ENCODE measurements at places on chromosomes 3 and 15.
A peak's percentile ranks its signal among the peaks of the same experiment; 100 is the strongest.

- DNase-seq, result no peak
Measured at GRCh38 chr3:140995881-140996280, 54.2 kb downstream of the SLC25A36 start.

GRCh38 chr3:141181196-141181595 is 50.4 kb upstream of the PXYLP1 start:
- no peak for DNase-seq

DNA sequence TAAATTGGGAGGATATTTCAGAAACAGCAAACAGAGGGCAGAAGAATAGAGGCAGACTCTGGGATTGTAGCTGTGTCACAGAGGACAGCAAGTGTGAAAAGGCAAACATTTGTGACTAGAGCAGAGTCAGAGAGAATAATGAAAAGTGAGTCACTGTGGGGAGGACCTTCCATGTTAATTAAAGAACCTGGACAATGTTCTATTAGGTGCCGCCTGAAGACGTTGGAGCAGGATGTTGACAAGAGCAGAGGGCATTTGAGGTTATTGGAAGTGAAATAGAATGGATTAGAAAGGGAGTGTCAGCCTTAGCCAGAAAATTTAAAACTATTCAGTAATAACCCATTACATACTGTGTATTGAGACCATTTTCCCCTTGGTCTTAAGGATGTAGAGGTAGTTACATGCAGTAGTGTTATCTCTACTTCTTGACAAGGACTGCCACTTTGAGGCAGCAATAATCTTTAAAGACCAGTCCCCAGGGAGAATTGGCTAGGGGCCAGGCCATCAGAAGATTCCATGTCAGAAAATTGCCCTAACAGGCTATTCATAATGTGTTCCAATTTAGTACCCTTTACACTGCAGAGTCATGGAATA is 5.8 kb downstream of the ACKR2 start:
- no peak for DNase-seq

DNA sequence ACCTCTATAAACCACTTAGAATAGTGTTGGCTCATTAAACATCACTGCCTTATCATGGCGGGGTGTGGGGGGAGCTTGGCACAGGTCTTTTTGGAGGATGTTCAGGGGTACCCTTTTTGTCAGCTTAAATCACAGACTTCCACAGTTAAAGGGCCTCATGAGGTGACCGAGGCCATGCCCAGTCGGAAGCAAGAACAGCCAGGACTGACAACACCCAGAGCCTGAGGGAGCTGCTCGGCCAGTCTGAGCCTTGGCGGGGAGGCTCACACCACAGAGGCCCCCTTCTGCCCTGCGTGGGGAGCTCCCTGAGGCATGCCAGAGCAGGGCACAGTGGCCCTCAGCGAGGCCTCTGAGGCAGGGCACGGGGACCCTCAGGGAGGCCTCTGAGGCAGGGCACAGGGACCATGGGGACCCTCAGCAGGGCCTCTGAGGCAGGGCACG is 49.5 kb downstream of the UMPS start:
- DNase-seq, result no peak

- DNase-seq, result no peak
Measured at GRCh38 chr3:195059006-195059350, 212.0 kb downstream of the XXYLT1 start.

GRCh38 chr15:28185148-28185895 is 86.2 kb upstream of the OCA2 start:
- DNase-seq, result no peak

- DNase-seq, result no peak
Measured at GRCh38 chr3:46356276-46356675, 2.4 kb downstream of the CCR2 start.

DNA sequence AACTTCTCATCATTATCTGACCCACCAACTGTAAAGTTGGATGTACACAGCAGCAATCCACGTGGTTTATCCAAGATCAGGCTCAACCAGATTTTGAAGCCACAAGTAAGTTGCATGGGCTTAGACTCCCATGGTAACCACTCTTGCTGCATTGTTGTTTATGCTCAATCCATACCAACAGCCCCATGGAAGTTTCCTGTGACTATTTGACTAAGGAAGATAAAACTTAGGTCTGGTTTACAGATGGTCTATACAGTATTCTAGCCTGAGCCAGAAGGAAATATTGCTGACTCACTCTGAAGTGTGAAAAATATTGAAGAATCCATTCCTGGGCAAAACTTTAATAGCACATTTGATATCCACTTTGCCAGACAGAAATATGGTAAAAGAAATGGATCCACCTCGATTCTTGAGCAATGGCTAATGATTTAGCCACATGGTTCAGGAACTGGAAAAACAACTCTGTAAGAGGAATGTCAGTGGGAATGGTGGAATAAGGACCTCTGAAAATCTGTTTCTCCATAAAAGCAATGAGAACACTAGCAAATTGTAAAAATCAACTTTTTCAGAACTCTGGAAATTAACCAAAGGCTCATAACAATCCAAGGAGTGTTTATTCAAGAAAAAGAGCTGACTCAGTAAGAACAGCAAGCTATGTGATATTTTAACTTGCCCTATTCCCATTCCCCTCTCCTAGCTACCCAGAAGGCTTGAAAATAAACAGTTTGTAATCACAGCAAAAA is 162.9 kb upstream of the STT3B start:
- no peak for DNase-seq

DNA sequence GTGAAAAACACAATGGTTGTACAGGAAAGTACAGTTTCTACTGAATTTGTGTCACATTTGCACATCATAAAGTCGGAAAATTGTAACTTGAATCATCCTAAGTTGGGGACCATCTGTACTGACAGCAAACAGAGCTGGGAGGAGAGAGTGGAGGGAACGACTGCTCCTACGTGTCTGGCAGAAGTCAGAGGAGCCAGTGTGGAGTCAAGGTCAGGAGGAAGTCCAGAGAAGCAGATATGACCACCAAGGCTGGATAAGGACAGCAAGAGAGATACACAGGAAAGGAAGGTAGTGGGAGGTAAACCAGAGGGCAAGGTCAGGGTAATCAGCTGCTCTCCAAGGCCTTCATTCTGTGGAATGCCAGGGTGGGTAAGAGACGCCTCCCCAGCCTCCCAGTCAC is 2.7 kb upstream of the CILP start:
- no peak for DNase-seq

GRCh38 chr3:81268526-81268925 is 492.9 kb downstream of the GBE1 start:
- DNase-seq, result no peak

DNA sequence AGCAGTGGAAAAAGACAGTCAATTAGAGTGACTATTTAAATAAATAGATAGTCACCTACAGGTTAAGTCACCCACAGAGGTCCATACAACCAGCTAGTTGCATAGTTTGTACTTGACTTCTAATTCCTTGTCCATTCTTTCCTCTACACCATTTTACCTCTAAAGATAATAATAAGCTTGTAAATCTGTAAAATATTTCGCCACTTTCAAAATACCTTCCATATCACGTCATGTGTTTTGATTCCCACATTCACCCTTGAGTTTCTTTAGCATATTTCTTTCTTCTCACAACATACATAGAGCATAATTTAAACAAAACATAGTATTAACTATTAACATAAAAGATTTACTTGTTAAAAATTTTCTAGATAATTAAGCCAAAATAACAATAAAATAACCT is 689.6 kb downstream of the MECOM start:
- no peak for DNase-seq

DNA sequence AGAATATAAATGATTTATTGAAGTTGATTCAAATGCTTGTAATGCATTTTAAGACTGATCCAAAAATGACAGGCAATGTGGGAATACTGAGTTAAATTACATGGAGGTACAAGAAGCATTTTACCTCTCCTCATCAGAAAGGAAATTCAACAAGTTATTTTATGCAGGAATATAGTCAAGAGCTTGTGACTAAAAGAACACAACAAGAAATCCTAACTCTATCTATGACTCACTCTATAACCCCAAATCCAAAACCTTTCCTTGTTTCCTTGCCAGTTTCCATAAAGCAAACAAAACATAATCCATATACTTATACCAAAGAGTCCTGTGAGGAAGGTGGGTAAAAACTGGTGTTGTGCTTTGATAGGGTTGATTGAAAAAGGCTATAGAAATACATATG is 30.8 kb downstream of the SIN3A start:
- DNase-seq, result no peak

DNA sequence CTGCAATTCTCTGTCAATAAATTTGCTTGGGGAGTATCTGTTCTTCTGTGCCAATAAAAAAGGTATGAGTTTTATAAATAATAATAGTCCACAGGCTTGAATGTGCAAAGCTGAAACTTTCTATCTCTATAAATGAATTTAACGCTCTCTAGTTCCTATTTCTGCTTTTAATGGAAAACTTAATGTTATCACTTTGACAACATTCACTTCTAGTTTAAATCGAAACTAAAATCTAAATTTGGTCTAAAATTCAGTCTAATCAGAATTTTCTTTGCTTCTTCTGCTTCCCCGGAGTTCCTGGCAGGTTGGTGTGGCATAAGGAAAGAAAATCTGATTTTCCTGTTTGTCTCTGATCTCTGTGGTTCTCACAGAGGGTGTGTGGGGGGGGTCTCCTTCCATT is 450.1 kb upstream of the TBL1XR1 start:
- no peak for DNase-seq

DNA sequence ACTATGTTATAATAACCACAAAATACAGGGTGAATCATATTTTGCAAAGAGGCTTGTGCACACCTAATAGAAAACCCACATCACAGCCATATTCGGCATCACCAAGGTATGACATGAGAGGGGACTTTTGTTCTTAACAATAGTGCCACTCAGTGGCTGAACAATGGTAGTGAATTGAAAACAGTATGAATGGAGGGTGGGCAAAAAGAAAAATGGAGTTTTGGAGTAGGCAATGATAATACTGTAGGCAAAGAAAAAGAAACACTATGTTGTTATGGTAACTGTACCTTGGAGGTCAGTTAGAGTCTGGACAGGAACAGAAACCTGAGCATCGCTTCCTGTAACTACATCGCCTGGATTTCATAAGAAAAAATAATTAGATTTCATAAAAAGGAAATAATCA is 348.6 kb downstream of the PLCL2 start:
- no peak for DNase-seq

- DNase-seq, result no peak
Measured at GRCh38 chr3:59803268-59803667, 753.4 kb upstream of the CFAP20DC start.

DNA sequence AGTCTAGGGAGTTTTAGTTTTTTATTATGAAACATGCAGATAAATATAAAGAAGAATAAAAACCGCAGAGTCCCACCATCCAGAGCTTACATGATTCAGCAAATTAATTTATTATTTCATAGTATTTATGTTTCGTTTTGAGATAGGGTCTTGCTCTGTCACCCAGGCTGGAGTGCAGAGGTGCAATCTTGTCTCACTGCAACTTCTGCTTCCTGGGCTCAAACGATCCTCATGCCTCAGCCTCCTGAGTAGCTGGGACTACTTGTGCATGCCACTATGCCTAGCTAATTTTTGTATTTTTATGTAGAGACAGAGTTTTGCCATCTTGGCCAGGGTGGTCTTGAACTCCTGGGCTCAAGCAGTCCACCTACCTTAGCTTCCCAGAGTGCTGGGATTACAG is 13.6 kb downstream of the RNF13 start:
- no peak for DNase-seq

DNA sequence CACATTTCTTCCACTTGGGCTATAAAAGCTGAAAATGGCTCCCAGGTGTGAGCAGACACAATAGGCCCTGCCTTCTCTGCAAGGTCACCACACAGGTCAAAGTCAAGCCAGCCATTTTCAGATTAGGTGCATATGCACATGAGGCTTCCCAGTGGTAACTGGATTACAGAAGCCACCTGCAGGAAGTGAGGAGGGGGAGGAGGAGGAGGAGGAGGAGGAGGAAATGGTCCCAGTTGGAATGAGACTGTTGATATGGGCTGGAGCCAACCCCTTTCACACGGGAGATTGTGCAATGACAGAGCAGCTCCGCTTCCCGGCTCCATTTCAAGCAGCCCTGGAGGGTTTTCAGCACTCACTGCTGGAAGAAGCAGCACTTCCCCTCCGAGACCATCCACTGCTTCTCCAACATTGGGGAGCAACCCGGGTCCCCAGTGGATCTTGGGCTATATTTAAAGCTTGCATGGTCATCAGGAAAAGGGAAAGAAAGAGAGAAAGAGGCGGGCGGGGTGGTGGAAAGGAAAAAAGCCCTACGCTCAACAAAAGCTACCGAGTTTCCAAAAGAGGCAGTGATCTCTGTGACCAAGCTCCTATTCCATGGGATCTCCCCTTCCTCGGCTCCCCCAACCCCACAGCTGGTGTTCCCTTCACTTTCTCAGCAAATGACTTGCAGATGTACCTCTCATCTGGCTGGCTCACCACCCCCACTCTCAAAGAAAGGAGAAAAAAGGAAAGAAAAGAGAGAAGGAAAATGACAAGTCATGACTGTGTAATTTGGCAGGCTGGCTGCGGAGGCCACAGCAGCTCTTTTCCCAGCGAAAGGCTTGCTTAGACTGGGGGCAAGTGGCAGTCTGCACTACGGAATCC is 58.3 kb downstream of the LRIG1 start:
- DNase-seq, result no peak

- no peak for DNase-seq
Measured at GRCh38 chr3:31903686-31904431, 77.2 kb downstream of the OSBPL10 start.

GRCh38 chr3:124299831-124300230 is 307.9 kb upstream of the ROPN1 start:
- DNase-seq, result no peak

DNA sequence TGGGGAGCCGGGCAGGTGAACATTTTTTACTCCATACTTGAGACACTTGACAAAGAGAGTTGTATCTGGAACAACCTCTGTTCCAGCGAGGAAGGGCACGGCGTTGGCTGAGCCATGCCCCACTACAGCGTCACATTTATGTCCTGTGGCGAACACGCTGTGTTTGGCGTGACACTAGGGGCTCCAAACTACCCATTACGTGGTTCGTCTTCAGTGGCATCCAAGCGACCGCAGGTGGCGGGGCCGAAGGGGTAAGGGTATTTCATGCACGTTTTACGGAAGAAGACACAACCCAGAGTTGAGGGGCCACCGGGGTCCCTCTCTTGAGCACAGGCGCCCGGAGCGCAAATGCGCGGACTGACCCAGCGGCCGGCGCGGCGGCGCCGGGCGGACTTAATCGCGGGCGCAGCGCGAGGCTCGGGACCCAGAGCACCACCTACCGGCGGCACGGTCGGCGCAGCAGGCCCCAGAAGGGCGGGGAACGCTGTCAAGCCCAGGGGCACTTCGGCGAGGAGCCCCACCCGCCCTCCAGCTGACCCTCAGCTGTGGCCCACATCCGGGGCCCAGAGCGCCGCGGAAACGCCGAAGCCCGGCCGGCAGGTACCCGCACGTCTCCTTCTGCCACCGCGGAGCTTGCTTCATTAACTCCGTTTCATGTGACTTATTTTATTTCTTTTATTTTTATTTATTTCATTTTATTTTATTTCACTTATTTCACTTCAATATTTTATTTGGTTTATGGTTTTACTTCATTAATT is 36.4 kb upstream of the TRIM71 start:
- peak; percentile 45 for DNase-seq
